KBM-7 (cell line): ENCODE measurements at places on chromosomes 7 and 10.
A peak's percentile ranks its signal among the peaks of the same experiment; 100 is the strongest.

- DNase-seq = peak; percentile 91
These were observed at the start of gene SLC12A9 for GRCh38 chr7:100852048-100852872. SLC12A9 (plus strand) TSS chr7:100852713; CDS start chr7:100854198, 1,485 bp downstream.

GRCh38 chr10:80647173-80647833 lies 109.6 kb downstream of the SH2D4B start:
- no peak for DNase-seq

- no peak for DNase-seq
These were observed 13.9 kb downstream of the HECTD2 start for GRCh38 chr10:91424016-91424415.

GRCh38 chr10:113161066-113161465 lies 211.0 kb downstream of the TCF7L2 start:
- DNase-seq = no peak

DNA sequence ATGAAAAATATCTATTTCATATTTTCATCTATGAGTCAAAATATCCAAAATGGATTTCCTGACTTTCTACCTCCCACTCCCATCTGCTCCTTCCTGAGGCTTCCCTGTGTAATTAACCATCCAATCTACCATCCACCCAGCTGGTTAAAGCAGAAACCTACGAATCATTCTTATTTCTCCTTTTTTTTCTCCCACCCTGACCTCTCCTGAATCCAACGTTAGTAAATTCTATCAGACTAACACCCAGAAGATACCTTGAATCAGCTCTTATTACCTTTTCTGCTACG lies 3.7 kb upstream of the LIPF start:
- no peak for DNase-seq

- DNase-seq = peak; percentile 75
These were observed 2.1 kb downstream of the SNX10 start for GRCh38 chr7:26293569-26294308.

GRCh38 chr7:50497968-50498367 lies 47.8 kb upstream of the FIGNL1 start:
- no peak for DNase-seq

GRCh38 chr7:94511718-94512117 lies 2.1 kb downstream of the CASD1 start:
- no peak for DNase-seq

DNA sequence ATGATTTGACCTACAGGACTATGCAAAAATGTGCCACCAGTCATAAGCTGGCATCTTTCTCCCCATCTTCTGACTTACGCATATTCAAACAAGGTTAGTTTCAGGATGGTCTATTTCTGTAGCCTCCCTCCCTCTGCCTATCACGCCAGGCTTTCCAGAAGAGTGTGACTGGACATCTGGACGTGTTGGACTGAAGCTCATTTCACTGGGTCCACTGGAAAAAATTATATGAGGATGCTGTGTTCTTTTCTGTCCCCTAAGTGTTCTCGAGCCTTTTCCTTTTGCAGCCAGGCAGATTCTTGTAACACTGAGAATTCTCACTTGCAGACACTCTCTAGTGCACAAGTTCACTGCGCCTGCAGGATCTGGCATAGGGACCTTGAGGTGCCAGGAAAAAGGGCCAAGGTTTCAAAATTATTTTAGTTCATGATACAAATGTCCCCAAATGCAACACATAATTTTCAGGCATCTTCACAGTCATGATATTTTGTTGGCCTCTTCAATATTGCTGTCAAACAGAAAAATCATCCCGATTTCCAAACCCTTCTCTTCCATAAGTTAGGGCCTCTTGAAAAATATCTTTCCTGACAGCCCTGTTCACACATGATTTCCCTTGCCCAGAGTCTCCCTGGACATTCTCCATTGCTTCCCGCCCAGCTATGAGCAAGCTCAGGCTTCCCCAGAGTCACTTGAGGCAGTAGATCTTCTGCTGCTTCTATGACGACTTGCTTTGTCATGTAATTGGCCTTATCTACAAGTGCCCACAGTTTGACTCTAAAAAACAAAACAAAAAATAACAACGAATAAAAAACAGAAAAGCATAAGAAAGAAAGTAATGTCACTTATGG lies 170.4 kb downstream of the BMPER start:
- no peak for DNase-seq

DNA sequence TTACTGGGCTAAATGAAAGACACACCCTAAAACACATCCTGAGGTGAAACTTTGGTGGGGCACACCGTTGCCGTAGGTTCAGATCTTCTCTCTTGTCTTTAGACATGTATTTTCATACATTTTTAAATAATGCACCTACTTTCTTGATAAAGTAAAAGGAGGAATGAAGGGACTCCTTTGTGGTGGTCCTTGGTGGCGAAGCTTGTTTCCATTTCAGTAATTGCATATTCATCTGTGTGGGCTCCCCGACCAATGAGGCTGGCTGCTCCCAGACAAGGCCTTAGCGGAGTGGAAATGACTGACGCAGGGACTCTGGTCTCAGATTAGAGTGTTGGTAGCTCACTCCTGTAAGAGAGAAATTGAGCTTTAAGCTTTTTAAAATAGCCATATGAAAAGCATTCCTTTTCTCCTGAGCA lies 815 bp downstream of the CCSER2 start:
- peak; percentile 43 for DNase-seq

DNA sequence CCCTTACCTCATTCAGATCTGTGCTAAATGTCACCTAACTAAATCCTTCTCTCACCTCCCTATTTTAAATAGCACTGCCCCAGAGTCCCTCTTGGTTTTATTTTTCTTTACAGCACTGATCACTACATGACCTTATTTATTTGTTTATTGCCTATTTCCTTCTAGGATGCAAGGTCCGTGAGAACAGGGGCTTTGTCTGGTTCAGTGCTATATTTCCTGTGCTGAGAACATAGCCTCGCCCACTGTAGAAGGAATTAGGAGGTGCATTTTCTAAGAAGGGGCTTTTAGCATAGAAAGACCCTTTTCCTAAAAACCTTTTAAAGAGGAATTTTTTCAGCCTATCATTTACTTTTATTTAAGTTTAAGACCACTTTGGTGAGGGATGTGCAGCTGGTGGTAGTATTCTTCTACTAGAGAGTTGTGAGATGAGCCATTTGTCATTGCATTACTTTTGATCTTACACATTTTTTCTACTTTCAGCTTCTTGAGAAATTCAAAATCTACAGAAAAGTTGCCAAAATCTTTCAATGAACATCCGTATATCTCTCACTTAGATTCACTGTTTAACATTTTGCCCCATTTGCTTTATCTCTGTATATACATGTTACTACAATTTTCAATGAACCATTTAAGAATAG lies 13.5 kb upstream of the PCGF5 start:
- no peak for DNase-seq

GRCh38 chr10:26314265-26315013 lies 97.9 kb downstream of the GAD2 start:
- no peak for DNase-seq

DNA sequence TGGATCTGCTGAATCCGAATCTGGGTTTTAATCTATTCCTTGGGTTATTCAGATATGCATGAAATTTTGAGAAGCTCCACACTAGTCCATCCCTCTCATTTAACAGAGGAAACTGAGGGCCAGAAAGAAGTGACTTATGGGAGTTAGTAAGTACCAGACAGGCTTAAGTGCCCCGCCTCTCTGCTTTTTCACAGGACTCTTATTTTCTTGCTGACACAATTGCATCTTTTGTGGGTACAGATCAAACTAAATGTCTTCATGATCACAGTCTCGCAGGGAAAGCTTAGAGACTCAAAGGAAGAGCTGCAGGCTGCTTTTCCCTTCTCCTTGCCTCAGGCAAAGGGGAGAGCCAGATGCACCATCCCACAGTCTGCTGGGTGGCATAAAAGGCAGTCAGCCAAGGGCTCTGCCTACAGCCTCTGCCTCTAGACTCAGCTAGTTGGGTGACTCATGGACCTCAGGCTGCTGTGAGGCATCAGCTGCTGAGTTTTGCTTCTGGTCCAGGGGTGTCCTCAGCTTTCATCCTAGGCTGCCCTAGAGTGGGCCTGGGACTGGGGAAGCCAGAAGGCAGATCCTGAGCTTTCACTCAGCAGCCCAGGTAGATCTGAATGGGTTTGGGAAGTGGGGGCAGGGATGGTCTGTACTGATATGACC lies 11.6 kb downstream of the GOLGA7B start:
- no peak for DNase-seq

DNA sequence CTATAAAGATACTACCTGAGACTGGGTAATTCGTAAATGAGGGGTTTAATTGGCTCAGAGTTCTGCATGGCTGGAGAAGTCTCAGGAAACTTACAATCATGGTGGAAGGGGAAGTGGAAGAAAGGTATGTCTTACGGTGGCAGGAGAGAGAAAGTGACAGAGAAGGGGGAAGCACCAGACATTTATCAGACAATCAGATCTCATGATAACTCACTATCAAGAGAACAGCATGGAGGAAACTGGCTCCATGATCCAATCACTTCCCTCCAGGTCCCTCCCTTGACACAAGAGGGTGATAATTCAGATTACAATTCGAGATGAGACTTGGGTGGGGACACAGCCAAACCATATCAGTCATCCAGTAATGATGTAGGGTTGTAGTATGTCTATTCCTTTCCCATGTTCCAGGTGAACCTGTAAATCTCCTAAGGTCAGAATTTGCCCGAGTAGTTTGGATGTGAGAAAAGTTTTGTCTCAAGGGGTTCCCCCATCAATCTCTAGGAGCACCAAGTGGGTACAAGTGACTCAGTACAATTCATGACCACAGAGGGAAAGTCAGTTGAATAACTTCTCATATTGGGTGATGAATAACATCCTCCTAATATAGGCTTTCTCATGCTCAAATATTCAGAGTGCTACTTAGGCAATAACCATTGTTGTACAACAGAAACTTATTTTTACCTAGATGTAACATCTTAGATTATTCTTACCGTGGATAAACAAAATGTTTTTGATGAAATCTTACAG lies 39.7 kb upstream of the MTPN start:
- DNase-seq = no peak

- no peak for DNase-seq
These were observed 34.5 kb downstream of the ITPRIP start for GRCh38 chr10:104303594-104304355.

GRCh38 chr7:120079704-120080103 lies 193.3 kb upstream of the KCND2 start:
- no peak for DNase-seq
